ENCODE measurements at places on chromosomes 3 and 15.

GRCh38 chr3:24680214-24680967 is 185.7 kb upstream of the THRB start:
- no peak for DNase-seq

DNA sequence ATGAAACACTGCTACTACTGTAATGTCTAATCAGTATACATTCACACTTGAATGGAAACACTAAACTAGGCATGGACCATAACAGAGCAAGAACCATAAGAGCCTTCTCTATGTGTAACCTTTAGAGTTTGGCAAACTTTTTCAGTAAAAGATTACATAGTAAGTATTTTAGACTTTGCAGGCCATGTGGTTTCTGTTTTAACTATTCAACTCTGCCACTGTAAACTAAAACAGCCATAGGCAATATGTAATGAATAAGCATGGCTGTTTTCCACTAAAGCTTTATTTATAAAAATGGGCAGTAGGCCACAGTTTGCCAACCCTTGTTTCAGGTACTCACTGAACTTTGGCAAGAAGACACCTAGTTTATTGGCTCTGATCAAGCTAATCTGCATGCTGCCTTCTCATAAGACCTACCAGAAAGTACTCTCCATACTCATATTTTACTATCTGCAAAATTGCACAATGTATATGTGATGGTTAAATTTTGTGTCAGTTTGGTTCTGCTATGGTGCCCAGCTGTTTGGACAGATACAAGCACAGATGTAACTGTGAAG is 46.0 kb downstream of the UACA start:
- DNase-seq = no peak

GRCh38 chr15:60581485-60581884 is 102.5 kb upstream of the ICE2 start:
- no peak for DNase-seq

- DNase-seq = no peak
These were observed 22.0 kb downstream of the RAB27A start for GRCh38 chr15:55267401-55268175.

DNA sequence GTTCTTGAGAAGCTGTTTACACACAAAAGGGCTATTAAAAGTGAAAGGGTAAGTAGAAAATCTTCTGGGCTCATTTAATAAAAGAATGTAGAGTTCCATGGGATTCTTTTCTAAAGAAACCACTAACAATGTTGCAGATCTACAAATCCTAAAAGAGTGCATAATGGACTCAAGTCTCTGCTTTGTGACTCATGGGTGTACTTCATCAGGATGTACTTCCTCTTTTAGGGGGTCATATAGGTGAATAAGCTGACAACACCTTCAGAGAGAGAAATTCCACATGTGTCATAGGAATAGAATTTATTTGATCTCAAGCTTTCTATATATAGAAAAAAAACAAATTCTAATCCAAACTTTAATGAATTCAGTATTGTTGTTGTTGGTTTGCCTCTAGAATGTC is 355.5 kb downstream of the TIGIT start:
- no peak for DNase-seq

DNA sequence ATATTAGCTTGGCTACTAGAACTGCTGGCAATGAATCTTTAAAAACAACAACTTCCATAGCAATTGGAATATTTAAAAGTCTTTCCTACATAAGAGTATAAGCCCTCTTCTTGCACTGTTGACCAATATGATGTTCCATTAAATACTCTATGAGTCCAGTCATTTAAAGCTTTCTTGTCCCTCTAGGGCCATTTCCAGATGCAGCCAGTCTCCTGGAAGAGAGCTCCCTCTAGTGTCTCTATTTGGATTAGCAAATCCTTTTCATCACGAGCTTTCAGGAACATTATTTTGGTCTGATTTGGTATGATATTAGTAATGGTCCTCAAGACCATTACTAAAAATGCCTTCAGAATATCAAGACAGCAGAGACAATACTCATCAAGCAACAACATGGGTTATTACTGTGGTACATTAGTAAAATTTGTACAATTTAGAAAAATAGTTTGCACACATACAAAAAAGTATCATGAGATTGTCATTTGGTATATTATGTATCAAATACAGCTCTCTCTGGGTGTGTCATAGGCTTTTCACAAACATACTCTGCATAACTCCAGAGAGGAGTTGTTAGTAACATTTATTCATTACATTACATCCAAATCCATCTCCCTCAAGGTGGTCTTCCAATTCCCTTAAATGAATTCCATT is 101.3 kb downstream of the DPH6 start:
- no peak for DNase-seq

- no peak for DNase-seq
These were observed 6.5 kb downstream of the KLHL18 start for GRCh38 chr3:47288966-47289910.

GRCh38 chr3:194038960-194039359 is 97.0 kb upstream of the HES1 start:
- no peak for DNase-seq

GRCh38 chr15:51121118-51121517 is 26.4 kb upstream of the TNFAIP8L3 start:
- no peak for DNase-seq

DNA sequence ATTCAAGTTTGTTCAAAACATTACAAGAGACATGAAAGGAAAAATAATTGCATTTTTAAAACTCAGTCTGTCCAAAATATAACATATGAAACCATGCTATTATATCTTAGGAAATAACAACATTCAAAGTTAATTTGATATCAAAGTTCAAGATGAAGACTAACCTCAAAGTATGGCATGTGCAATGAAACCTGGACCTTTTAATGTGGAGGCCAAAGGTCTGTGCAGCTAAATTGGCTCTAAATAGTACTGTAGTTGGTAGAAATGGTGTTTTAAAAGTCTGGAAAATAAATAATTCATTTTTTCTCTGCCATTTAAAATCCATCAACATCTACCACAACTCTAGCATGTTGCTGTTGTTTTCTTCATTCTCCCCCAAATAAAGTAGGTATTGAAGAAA is 8.7 kb downstream of the GRAMD1C start:
- DNase-seq = no peak

DNA sequence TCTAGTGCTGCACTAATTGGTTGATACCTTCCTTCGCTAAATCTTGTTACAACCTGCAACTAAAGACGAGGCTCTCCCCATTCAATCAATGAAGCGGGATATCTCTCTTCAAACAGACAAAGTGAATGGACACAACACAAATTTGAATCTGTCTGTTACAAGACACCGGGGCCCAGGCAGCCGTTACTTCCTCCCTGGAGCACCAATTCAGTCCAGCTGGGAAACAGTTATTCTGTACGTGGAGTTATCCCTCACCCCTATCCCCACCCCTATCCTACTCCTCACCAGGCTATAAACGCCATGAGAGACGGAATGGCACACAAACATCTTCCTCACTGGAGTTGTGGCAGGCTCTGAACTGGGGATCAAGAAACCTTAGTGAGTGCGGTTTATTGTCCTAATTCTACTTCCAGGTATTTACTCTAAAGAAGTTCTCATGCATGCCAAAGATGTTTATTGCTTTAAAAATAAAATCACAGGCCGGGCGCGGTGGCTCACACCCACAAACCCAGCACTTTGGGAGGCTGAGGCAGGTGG is 181.8 kb downstream of the FOXP1 start:
- DNase-seq = no peak

DNA sequence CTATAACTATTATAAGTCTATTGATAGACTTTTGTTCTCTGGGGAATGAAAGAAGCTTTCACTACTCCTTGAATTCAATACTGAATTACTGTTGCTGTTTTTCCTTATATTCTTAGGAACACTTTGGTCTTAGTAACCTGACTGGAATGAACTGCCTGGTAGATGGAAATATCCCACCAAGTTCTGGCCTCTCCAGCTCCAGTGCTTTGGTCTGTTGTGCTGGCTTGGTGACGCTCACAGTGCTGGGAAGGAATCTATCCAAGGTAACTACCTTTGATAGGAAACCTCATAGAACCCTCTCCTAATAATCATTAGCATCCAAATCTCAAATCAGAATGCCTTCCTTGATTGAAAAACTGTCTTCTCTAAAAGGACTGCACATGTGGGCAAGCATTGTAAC is 69.1 kb downstream of the GALK2 start:
- no peak for DNase-seq

DNA sequence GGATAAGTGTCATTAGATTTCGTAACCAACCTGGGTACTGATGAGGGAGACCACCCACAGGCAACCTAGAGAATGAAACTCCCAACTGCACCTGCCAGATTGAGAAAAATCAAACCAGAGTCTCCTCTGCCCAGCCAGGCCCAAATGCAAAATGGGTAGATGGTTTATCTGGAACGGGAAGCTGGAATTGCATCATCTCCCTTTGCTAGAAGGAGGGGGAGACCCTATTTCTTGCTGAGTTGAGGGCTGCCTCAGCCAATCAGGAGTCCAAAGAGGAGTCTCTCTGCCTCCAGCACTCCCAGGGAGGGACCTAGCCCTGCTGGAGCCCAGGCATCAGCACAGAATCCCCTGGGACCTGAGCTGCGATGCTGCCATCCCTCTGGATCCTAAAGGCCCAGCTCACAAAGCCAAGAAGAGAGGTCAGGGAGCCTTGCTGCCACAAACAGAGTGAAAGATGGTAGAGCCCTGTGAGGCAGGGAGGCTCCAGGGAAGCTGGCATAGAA is 8.1 kb downstream of the RMDN3 start:
- DNase-seq = no peak

Measured in NCI-H510A (cell line).